ENCODE measurements at places on chromosomes 16 and 17. TPM values are rescaled to one million over a fixed set of nuclear protein-coding genes. Genes with fewer than 3 reads are reported as not detected.

GRCh38 chr16:305916-306626 lies 23.1 kb downstream of the PDIA2 start:
- H3K27me3 ChIP-seq = no peaks in the 10 kb centered on the region
- DNase-seq = no peak
- H3K4me1 ChIP-seq = peaks cover 14% of the 10 kb centered on the region
- H3K27ac ChIP-seq = no peak overlapping the region
- no peak overlapping the region for H3K4me3 ChIP-seq
- H3K36me3 ChIP-seq = peaks cover 12% of the 10 kb centered on the region

Gene FBXL16
- 5.9 TPM for total RNA-seq

GRCh38 chr17:44672479-44673093 lies 16.3 kb downstream of the MEIOC start:
- no peaks in the 10 kb centered on the region for H3K36me3 ChIP-seq
- H3K27me3 ChIP-seq = no peaks in the 10 kb centered on the region
- no peak overlapping the region for H3K27ac ChIP-seq

- no peak for DNase-seq
- H3K4me3 ChIP-seq = no peak overlapping the region
- no peaks in the 10 kb centered on the region for H3K27me3 ChIP-seq
These were observed 176.4 kb upstream of the CHMP6 start for GRCh38 chr17:80815151-80815681.

DNA sequence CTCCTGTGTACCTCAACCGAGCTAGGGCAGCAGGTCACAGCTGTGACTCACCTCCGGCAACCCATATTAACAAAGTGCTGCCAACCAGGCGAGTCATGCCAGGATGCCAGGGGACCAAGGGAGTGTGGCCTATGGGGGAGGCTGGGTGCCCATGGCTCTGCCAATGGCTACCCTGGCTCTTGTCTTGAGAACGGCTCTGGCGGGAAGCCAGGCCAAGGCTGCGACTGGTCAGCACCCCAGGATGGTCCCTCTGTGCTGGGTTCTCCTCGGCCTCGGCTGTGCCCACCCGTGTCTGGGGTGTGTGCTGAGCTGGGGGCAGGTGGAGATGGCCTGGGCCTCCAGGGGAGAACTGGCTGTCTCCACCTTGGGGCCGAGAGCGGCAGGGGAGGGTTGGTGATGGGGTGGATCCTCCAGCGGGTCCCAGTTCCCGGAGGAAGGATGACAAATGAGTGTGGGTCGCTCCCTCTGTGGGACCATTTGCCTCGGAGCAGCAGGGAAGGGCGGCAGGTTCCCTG lies 75.8 kb downstream of the MRC2 start:
- peaks cover 17% of the 10 kb centered on the region for H3K4me1 ChIP-seq
- peaks cover 24% of the 10 kb centered on the region for H3K27me3 ChIP-seq
- H3K36me3 ChIP-seq = no peaks in the 10 kb centered on the region
